ENCODE measurements at places on chromosomes 6 and 20. TPM values are rescaled to one million over a fixed set of nuclear protein-coding genes. Genes with fewer than 3 reads are reported as not detected.

Gene HLA-DRB5
- total RNA-seq, result 3.8 TPM

Gene C20orf144
- total RNA-seq, result not detected

Gene PTGIS
- 118 TPM for total RNA-seq

Gene BTBD9
- 34.2 TPM for total RNA-seq

Gene NHSL1
- 19.5 TPM for total RNA-seq
